ENCODE measurements at places on chromosomes 4 and X. TPM values are rescaled to one million over a fixed set of nuclear protein-coding genes. Genes with fewer than 3 reads are reported as not detected.

CT47B1 gene
- total RNA-seq, result not detected

- no peak for DNase-seq
- no peaks in the 10 kb centered on the region for H3K4me1 ChIP-seq
- H3K4me3 ChIP-seq, result no peak overlapping the region
- H3K27me3 ChIP-seq, result no peaks in the 10 kb centered on the region
- peaks cover 20% of the 10 kb centered on the region for H3K36me3 ChIP-seq
Observed at GRCh38 chr4:55475394-55476243, 71.1 kb downstream of the CLOCK start.

DNA sequence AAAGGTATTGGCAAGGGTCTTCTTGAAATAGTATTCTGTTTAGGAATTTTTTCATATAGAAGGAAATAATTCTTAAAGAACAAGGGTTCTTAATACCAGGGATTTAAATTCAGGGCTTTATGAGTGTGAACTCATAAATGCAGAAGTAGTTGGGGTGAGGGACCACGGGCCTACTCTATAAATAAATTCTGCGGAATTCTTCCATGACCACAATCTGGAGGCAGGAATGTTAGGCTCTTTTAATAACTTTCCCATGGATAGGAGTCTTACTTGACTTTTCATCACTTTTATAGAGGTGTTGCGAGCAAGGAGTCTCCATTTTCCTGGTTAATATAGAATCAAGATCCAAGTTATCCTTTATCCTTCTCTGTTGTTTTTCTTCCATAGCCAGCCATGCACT lies 76.7 kb upstream of the SLC4A4 start:
- H3K36me3 ChIP-seq, result no peaks in the 10 kb centered on the region
- H3K27me3 ChIP-seq, result no peaks in the 10 kb centered on the region
- peaks cover 5% of the 10 kb centered on the region for H3K4me1 ChIP-seq

- H3K36me3 ChIP-seq, result no peaks in the 10 kb centered on the region
- DNase-seq, result no peak
- no peaks in the 10 kb centered on the region for H3K27me3 ChIP-seq
Observed at GRCh38 chr4:172308078-172308477, 494.9 kb downstream of the GALNTL6 start.

GRCh38 chr4:59637596-59637995 lies 1562.5 kb upstream of the ADGRL3 start:
- H3K27me3 ChIP-seq, result no peaks in the 10 kb centered on the region
- no peak overlapping the region for H3K27ac ChIP-seq
- no peak for DNase-seq
- H3K4me3 ChIP-seq, result no peak overlapping the region
- H3K36me3 ChIP-seq, result no peaks in the 10 kb centered on the region
